ENCODE measurements at places on chromosomes 16 and 17.

- no peak for DNase-seq
Observed at GRCh38 chr16:58119509-58119845, 9.7 kb downstream of the CFAP20 start.

DNA sequence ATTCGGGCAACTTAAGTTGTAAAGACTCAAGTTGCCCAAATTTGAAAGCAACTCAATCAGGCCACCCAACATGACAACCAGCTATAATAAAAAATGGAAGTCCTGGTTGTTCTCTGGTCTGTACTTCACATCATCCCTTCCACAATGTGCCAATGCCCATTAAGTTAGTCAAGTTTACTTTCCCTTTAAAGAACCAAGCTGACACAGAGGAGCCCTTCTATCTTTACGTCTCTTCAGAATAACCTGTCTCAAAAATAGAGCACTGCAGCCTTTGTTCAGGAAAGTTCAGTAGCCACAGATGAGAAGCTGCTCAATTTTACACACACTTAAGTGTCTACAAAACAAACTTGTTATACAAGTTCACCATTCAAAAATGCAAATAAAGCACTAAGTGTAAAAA lies 75.1 kb upstream of the C17orf78 start:
- DNase-seq, result no peak

- no peak for DNase-seq
Observed at GRCh38 chr17:67018471-67019434, 25.6 kb upstream of the CACNG1 start.

- DNase-seq, result no peak
Observed at GRCh38 chr16:49510141-49510540, 136.5 kb downstream of the C16orf78 start.

GRCh38 chr17:2853283-2854142 lies 57.3 kb downstream of the RAP1GAP2 start:
- DNase-seq, result no peak

DNA sequence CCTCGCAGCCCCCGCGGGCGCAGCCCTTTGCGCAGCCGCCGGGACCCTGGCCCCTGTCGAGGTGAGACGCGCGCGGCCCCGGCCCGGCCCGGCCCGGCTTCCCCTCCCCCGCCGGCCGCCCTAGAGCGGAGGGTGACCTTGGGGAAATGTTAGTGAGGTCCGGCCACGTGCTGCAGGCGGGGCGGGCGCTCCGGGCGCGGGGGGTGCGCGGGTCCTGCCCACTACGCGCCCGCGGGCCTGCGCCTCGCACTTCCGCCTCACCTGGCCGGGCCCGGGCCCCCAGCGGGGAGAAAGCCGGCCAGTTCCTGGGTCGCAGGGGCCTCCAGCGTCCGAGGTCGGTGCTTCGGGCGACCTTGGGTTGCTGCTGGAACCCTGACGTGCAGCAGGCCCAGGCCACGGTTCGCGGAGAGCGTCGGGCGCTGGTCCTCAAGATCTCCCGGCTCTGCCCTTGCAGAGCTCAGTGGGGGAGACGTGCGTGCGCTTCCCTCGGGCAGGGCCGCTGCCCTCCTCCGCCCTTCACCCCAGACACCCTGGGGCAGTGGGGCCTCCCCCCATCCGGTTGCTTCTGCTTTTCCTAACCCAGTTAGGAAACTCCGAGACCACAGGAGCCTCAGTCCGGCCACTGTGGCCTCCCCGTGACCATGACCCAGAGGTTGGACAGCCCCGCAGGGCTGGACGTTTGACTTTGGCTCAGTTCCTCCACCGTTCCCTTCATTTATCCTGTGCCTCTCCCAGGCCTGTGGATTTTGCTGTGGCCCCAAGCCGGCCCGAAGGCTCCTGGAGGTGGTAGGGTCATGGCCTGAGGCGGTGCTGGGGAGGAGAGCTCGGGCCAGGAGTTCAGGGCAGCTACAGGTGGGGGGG lies 791 bp downstream of the MCRIP2 start:
- no peak for DNase-seq
